ENCODE measurements at places on chromosomes 11 and 22.

GRCh38 chr11:113884361-113884836, 9.0 kb upstream of the USP28 start:
- DNase-seq, result no peak

- DNase-seq, result no peak
Measured at GRCh38 chr11:102546427-102546826, 15.9 kb upstream of the MMP7 start.

DNA sequence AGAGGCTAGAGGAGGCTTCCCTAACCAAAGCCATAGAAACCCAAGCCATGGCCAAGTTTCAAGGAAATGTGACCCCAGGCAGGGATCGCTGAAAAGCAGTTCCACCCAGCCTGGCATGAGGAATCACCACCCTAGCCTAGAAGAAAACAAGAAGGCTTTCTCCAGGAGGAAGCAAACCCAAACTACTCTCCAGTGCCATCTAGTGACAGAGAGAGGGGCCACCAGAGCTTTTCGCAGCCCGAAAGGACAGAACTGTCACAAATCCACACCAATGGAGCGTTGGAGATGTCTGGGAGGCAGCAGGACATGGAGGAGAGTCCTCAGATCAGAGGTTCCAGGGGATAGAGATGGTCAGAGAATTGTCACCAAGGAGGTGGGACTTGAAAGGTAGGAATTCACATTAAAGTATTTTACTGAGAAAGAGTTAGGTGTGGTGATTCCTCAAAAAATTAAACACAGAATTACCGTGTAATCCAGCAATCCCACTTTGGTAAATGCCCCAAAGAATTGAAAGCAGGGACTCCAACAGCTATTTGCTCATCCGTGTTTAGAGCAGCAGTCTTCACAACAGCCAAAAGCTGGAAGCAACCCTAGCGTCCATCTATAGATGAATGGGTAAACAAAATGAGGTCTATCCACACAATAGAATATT, 67.3 kb upstream of the NUP50 start:
- peak; percentile 77 for DNase-seq

- DNase-seq, result no peak
Measured at GRCh38 chr11:71341596-71341995, 89.2 kb upstream of the SHANK2 start.

GRCh38 chr11:124075841-124076651, 34.9 kb upstream of the OR10G7 start:
- no peak for DNase-seq

- DNase-seq, result no peak
Measured at GRCh38 chr22:36775586-36775963, 344 bp downstream of the IFT27 start.

GRCh38 chr11:2770761-2771301, 71.0 kb upstream of the KCNQ1OT1 start:
- DNase-seq, result no peak

- no peak for DNase-seq
Measured at GRCh38 chr11:76616676-76617552, 53.6 kb downstream of the LRRC32 start.

DNA sequence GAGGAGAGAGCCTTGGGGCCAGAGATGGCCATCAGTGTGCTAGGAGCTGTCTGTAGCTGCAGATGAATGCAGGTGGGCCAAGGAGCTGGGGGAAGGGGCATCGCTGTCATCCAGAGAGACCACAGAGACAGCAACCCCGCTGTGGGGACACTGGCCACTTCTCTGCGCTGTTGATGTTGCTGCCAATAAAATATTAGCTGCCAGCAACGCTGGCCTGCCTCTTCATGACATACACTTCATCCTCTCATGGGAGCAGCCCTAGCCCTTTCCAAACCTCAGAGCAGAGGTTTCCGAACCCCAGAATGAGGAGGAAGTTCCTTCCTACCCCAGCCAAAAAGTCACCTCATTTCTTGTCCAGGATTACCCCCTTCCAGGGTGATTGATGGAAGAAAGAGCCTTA, 106.2 kb downstream of the PARVA start:
- DNase-seq, result no peak

Measured in HAP-1 (cell line).